ENCODE measurements at places on chromosomes 16 and 17. TPM values are rescaled to one million over a fixed set of nuclear protein-coding genes. Genes with fewer than 3 reads are reported as not detected.
A peak's percentile ranks its signal among the peaks of the same experiment; 100 is the strongest.

- no peak for DNase-seq
Measured at GRCh38 chr17:59826706-59827453, 65.9 kb downstream of the TUBD1 start.

DNA sequence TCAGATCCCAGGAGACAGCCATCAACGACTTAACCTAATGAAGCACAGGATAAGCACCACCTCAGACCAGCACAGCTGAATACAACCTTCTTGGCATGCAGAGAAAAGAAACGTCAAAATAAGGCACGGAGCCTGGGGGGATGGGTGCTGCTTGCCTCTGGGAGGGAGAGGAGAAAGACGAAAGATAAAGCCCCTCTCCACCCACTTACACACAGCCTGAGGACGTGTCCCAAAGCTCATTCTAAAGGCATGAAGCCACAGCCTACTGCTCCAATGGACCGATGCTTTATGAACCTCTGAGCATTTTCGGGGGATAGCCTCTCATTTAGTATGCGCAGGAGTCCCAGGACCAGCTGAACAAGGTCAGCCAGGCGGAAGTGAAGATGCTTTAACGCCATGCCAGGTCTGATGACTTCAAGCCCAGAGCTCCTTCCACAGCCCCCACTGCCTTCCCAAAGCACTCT, 31.1 kb downstream of the ST3GAL2 start:
- DNase-seq, result no peak

DNA sequence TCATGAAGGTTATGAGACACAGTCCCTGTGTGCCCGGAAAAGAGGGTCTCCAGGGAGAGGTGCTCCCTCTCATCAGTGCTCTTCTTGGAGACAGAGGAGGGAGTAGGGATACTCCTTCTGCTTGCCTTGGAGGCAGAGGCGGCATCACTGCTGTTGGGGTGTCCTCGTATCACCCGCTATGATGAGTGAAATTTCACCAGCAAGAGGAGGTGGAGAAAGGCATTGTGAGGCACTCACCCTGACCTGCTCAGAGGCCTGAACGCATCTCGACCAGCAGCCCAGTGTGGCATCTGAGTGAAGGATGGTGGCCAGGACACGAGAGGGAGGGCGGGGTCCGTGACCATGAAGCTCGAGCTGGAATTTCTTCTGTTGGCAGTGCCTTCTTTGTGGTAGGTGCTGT, 222.1 kb upstream of the CHMP6 start:
- DNase-seq, result no peak

- no peak for DNase-seq
Measured at GRCh38 chr17:6328279-6328678, 106.6 kb downstream of the AIPL1 start.

GRCh38 chr17:9767432-9767991, 23.9 kb downstream of the DHRS7C start:
- peak; percentile 54 for DNase-seq

DNA sequence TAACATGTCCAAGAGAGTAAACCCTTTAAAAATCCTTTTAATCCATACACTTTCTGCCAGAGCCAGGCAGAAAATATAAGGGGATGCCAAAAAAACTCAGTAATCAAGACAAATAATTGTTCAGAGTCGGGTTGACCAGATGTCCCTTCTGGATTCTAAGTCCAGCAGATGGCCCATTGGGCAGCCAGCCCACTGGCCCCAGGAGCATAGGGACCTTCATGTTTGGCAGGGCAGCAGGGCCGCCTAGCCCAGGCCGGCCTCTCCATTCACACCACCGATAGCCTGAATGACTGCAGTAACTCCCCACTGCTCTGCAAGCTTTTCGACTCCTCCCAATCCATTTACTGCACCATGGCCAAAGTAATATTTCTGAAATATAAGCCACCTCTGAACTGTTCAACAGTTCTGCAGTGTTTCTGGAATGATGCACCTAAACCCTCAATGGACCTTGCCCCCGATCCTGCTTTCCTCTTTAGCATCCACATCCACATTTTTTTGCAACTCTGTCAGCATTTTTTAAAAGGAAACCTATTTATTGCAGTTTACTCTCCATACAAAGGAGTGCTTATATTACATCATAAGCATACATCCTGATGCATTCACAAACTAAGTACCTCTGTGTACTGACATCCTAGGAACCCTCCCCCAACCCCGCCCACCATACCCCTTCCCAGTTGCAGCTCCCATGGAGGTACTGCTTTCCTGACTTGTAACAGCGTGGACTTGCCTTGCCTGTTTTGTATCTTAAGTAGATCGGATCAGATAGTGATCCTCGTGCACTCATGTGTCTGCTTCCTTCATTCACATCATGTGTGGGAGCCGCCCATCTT, 46.4 kb downstream of the LDHD start:
- no peak for DNase-seq

- DNase-seq, result no peak
Measured at GRCh38 chr16:3004319-3004718, 8.4 kb upstream of the CLDN9 start.

DNA sequence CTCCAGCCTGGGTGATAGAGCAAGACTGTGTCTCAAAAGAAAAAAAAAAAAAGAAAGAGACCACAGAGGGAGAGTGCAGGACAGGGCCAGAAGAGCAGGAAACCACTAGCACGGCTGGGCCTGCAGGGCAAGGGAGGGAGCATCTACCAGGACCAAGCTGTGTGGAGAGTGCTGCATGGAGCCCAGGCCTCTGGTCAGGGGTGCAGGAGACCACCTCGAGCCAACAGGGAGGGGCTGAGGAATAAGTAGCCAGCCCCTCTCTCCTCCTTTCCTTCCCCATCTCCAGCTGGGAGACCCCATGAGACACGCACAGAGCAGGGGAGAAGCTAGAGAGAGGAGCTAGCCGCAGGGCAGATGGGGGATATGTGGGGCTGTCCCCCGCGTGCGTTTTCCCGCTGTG, 67.0 kb upstream of the DNAH17 start:
- DNase-seq, result no peak

DNA sequence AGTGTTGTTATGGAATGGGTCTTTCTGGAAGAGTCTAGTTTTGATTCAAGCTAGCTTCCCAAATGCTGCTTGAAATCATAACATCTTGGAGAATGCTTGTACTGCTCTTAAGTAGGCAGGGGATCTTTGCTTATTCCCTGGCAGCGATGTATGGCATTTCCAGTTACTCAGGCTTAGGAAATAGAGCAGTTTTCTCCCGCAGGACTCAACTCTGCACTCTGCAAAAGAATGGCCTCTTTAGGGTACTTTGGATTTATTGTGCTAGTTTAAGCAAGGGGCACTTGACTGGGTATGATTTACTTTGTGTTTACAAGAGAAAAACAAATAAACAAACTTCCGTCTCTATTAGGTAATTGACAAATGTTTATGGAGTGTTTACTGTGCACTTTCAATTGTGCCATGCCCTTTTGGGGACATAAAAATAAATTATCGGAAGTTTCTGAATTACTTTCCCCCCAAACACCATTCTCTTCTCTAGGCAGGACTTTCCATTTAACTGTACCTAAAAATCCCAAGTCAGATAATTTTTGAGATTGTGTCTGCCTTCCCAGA, 164.0 kb downstream of the MAP2K6 start:
- DNase-seq, result no peak

GRCh38 chr16:61891460-61891859, 144.8 kb downstream of the CDH8 start:
- DNase-seq, result no peak

DNA sequence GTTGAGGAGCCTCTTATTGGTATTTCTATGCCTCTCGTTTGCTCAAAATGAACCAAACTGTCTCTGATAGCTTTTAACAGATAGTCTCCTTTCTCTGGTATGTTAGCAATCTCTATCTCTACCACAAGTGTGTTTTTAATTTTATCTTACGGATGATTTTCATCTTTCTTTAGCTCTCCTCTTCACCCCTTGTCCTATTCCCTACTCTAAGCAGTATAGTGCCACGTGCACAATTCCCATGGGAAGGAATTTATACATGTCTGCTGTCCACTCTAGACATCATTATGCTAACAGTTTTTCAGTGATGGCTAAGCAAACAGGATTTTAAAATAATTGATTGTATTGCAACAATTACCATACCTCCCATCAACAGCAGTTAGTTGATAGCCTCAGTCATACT, 177.3 kb downstream of the CYB561 start:
- no peak for DNase-seq

- DNase-seq, result no peak
Measured at GRCh38 chr16:54862529-54862928, 68.1 kb upstream of the IRX5 start.

The CDH8 gene
- total RNA-seq, result not detected

The CCL8 gene
- 2.2 TPM for total RNA-seq

The GRIN2A gene
- total RNA-seq, result 5.4 TPM

The METTL26 gene
- 72.2 TPM for total RNA-seq

The YBX2 gene
- total RNA-seq, result 4.3 TPM

The ZNF830 gene
- total RNA-seq, result 13.2 TPM
